ENCODE measurements at places on chromosomes 6 and 20.

DNA sequence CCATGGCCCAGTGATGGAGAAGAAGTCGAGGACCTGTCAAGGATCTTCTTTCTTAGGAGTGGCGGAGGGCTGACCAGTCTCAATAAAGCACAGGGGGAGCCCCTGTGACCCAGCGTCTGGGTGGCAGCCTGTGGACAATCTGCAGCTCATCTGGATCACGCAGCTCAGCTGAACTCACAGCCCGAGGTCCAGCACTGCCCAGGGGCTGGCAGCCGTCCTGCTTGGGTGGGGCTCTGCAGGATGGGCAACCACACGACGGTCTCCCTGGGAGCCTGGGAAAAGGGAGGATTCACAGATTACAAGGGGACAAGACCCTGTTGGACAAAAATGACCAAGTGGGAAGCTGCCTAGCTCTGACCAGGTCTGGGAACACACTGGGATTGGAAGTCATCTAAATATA is 110.8 kb downstream of the MYLK4 start:
- DNase-seq = no peak

- DNase-seq = no peak
Observed at GRCh38 chr6:160116411-160116810, 5.2 kb upstream of the SLC22A1 start.

DNA sequence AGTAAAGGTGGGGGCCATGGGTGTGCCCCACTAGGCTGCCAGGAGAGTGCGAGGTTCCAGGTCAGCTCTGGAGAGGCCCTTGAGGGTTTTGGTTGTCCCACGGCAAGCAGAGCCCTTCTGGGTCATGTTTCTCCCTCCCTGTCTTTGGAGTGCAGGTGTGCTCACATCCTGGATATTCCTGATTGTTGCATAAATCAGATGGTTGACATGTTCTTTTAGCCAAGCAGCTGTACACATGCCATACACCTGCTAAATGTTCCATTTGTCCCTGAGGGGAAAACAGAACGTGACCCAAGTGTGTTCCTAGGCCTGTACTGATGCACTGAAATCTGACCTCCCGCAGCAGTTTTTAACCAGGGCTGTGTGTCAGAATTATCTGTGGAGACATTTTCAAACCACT is 77.5 kb upstream of the BEND3 start:
- DNase-seq = no peak

- no peak for DNase-seq
Observed at GRCh38 chr20:3653921-3654320, 9.3 kb downstream of the GFRA4 start.

GRCh38 chr20:3740615-3741301 is 8.3 kb downstream of the HSPA12B start:
- DNase-seq = no peak

- DNase-seq = no peak
Observed at GRCh38 chr6:95879856-95880255, 135.9 kb upstream of the FUT9 start.

GRCh38 chr6:42269553-42269952 is 51.9 kb upstream of the MRPS10 start:
- no peak for DNase-seq

- no peak for DNase-seq
Observed at GRCh38 chr6:25278261-25278913, 787 bp upstream of the CARMIL1 start.
